ENCODE measurements at places on chromosomes 2 and 18.
A peak's percentile ranks its signal among the peaks of the same experiment; 100 is the strongest.

- DNase-seq: peak; percentile 51
Measured at GRCh38 chr2:100964222-100964621, 37.9 kb upstream of the RPL31 start.

- DNase-seq: no peak
Measured at GRCh38 chr2:234997389-234997788, 45.6 kb downstream of the SH3BP4 start.

GRCh38 chr18:7682321-7682720 lies 115.2 kb downstream of the PTPRM start:
- no peak for DNase-seq

GRCh38 chr2:190180313-190181122 lies 118.0 kb upstream of the MSTN start:
- DNase-seq: peak; percentile 81

GRCh38 chr18:42414756-42415454 lies 459.9 kb downstream of the PIK3C3 start:
- DNase-seq: no peak

GRCh38 chr2:125584732-125585131 lies 1071.2 kb upstream of the GYPC start:
- DNase-seq: no peak

- DNase-seq: no peak
Measured at GRCh38 chr2:160144280-160144990, 55.6 kb downstream of the ITGB6 start.
